ENCODE measurements at places on chromosomes 1 and 21. TPM values are rescaled to one million over a fixed set of nuclear protein-coding genes. Genes with fewer than 3 reads are reported as not detected.

The SLC5A9 gene
- not detected for total RNA-seq

The NPHS2 gene
- total RNA-seq: not detected

GRCh38 chr1:26848941-26849774 lies 13.8 kb upstream of the SFN start:
- DNase-seq: no peak

- no peak for DNase-seq
Observed at GRCh38 chr1:171084091-171084490, 6.6 kb upstream of the FMO3 start.

- DNase-seq: no peak
Observed at GRCh38 chr21:45591619-45592207, 49.5 kb upstream of the SLC19A1 start.

DNA sequence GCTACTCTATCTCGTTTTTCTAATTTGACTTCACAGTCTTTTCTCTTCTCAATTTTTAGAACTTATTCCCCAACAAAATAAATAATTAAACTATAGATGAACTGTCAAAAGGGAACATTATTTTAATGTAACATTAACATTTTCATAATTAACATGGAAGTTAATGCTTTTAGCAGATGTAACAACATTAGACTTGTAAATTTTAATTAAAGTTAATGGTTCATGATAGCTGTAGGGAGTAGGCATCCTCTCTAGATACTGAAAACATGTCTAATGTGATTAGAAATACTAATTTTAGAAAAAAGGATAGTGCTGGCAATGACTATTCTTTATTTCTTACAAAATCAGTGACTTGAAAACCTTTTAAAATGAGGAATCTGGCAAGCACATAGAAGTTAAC lies 32.1 kb upstream of the NEK7 start:
- DNase-seq: no peak

DNA sequence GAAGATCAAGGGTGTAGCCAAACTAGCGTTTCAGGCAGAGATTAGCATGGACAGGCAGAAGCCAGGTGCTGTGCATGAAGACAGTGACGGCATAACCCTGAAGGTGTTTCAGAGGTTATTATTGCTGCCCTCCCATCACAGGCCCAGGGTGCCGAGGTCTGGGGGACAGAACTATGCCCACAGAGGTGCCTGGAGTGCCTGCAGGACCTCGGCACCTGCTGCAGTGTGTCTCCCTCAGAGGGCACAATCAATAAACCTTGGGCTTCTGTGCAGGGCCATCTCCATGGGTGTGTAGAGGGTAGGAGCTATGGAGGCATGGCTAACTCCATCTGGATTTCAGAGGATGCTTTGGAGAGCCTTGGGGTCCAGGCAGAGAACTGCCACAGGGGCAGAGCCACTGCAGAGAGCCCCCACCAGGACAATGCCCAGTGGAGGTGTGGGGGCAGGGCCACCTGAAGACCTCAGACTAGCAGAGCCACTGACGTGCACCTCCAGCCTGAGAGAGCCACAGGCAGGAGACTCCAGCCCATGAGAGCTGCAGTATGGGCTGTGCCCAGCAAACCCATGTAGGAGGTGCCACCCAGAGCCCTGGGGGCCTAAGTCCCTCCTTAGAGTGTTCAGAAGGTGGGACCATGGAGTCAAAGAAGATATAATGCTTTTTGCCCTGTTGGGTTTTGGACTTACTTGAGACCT lies 5.7 kb upstream of the ABCG1 start:
- no peak for DNase-seq

- no peak for DNase-seq
Observed at GRCh38 chr1:117045644-117046043, 14.5 kb upstream of the TTF2 start.
